Stimulated activated CD8-positive, alpha-beta memory T cell treated with anti-CD3 and anti-CD28 coated beads, Interleukin-15, amount 100 ng/mL, for 4 hours (primary cell): ENCODE measurements at places on chromosomes 3 and 15.

- no peak for DNase-seq
Observed at GRCh38 chr15:33844186-33844585, 124.1 kb upstream of the CHRM5 start.

GRCh38 chr15:79248183-79248582 is 34.3 kb upstream of the ANKRD34C start:
- DNase-seq = no peak

GRCh38 chr3:87793337-87793877 is 265.4 kb downstream of the CGGBP1 start:
- no peak for DNase-seq

GRCh38 chr3:68515237-68515636 is 417.1 kb downstream of the TAFA4 start:
- no peak for DNase-seq

- no peak for DNase-seq
Observed at GRCh38 chr3:130514681-130515080, 2.3 kb upstream of the COL6A6 start.

GRCh38 chr3:185328324-185329004 is 34.5 kb upstream of the MAP3K13 start:
- DNase-seq = no peak

DNA sequence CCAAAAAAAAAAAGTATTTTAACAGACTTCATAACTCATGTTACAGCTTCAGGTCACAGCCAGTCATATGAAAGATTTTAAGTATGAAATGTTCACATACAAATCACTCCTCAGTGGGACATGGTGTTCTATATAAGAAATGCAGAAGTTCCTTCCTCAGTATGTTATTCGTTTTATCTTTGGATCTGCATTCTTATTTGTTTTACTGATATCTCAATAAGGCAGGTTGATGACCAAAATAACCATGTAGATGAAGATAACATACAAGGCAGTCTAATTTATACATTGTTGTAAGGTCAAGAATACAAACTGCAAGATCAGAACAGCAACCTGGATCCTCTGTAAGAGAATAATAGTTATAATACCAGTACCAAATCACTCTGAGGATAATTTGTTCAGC is 75.6 kb downstream of the CHAC1 start:
- no peak for DNase-seq

DNA sequence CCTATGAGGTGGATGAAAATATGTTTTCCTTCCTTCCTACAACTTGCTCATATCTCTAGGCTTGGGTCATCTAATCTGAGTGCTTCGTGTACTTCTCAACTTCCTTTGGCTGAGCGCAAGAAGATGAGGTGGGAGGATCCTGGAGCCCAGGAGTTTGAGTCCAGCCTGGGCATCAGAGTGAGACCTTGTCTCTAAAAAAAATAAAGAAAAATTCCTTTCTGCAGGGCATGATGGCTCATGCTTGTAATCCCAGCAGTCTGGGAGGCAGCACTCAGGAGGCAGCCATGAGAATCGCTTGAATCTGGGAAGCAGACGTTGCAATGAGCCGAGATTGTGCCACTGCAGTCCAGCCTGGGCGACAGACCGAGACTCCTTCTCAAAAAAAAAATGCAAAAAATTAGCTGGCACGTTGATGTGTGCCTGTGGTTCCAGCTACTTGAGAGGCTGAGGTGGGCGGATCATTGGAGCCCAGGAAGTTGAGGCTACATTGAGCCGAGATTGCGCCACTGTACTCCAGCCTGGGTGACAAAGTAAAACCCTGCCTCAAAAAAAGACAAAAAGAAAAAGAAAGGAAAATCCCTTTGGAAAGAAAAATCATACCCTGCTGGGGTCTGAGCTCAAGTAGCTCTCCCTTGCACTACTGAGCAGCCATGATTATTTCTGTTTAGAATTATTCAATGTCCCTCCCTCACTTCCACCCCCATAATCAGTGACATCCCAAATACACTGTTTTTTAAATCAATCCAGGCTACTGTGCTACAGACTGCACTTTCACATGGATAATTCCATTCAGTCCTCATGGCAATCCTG is 28.0 kb upstream of the RAB11A start:
- DNase-seq = no peak

- no peak for DNase-seq
Observed at GRCh38 chr3:39724233-39724846, 85.1 kb upstream of the MYRIP start.
